ENCODE measurements at places on chromosomes 12 and 14. TPM values are rescaled to one million over a fixed set of nuclear protein-coding genes. Genes with fewer than 3 reads are reported as not detected.

Gene RAB3IP
- 79.3 TPM for polyA plus RNA-seq

GRCh38 chr14:23828001-23828400, 125.6 kb upstream of the DHRS4 start:
- DNase-seq, result no peak

- no peak for DNase-seq
These were observed 101.2 kb downstream of the TMEM30B start for GRCh38 chr14:61179796-61180398.

DNA sequence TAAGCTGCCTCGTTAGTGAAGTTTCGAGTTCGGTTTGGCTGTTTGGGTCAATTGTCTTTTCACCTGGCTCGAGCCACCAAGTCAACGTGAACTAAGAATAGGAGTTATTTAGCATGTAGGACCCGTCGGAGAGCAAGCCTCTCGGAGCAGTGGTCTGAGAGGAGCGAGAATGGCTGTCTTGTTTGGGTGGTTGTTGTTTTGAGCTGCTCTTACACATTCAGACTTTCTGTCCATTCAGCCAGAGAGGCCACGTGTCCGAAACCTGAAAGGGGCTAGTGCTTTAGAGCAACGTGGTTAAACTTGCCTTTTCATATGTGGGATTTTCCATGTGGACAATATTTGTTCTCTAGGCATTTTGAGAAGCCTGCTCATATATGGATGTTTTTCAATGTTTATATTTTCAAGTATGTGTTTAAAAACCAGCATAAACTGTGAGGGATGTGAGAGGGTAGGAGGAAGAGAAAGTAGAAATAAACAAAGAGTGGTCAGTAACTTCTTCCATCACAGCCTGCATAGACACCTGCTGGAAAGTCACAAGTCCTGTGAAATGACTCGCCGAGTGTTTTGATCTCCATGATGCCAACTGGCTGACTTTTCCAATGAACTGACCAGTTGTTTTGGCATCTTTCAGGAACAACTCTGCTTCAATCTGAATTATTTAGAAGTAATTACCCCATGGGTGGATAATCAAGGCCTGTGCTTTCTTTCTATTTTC, 221.0 kb downstream of the ASCL1 start:
- DNase-seq, result no peak
